ENCODE measurements at places on chromosomes 1 and 21.
A peak's percentile ranks its signal among the peaks of the same experiment; 100 is the strongest.

- DNase-seq = no peak
Measured at GRCh38 chr1:9643351-9644256, 7.9 kb upstream of the PIK3CD start.

GRCh38 chr1:7410156-7410555, 360.9 kb upstream of the VAMP3 start:
- no peak for DNase-seq

- DNase-seq = peak; percentile 80
Measured at GRCh38 chr1:2414297-2414958, 2.1 kb upstream of the PEX10 start.

DNA sequence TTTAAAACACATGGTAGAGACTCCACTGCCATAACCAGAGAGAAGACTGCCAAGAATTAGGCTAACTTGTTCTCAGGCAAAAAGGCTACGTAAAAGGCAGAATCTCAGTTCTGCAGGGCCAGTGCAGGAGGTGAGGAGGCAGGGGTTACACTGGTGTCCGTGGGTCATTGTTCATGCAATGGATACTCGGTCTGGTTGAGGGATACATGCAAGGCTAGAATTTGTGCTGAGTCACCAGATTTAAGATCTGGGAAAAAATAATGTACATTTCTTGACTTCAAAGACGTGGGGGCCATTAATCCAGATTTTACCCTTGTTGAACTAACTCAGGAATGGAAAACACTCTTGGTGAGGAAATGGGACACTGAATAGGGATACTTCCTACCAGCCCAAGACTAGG, 52.3 kb upstream of the DPH5 start:
- no peak for DNase-seq

DNA sequence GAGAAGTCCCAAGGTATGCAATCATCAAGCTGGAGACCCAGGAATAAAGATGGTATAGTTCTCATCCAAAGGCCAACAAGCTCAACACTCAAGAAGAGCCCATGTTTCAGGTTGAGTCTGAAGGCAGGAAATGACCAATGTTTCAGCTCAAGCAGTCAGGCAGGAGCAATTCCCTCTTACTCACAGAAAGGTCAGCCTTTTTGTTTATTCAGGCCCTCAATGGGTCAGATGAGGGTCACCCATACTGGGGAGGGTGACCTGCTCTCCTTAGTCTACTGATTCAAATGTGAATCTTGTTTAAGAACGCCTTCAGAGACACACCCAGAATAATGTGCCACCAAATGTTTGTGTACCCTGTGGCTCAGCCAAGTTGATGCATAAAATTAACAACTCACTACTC, 262.4 kb downstream of the USP25 start:
- no peak for DNase-seq

GRCh38 chr1:167507719-167508118, 10.6 kb downstream of the CD247 start:
- no peak for DNase-seq

DNA sequence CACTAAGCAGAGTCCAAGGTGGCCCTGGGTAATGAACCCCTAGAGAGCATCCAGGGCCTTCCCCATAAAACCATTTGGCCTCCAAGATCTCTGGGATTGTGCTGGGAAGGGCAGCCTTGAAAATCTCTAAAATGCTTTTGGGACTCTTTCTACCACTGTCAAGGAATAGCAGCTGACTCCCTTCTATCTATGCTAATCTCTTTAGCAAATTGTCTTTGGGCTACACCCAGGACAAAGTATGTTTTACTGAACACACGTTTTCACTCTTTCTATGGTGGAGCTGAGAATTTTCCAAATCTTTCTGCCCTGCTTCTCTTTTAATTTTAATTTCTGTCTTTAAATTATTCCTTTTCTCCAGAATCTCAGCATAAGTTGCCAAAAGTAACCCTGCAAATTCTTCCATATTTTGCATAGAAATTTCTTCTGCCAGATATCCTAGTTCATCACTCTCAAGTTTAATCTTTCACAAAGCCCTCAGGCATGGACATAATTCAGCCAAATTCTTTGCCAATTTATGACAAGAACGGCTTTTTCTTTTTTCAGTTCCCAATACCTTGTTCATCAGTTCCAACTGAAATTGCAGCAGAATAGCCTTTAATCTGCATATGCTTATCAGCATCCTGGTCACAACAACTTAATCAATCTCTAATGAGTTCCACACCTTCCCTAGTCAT, 687.0 kb upstream of the ADGRL4 start:
- DNase-seq = no peak

- no peak for DNase-seq
Measured at GRCh38 chr1:62312698-62313097, 6.5 kb downstream of the KANK4 start.

DNA sequence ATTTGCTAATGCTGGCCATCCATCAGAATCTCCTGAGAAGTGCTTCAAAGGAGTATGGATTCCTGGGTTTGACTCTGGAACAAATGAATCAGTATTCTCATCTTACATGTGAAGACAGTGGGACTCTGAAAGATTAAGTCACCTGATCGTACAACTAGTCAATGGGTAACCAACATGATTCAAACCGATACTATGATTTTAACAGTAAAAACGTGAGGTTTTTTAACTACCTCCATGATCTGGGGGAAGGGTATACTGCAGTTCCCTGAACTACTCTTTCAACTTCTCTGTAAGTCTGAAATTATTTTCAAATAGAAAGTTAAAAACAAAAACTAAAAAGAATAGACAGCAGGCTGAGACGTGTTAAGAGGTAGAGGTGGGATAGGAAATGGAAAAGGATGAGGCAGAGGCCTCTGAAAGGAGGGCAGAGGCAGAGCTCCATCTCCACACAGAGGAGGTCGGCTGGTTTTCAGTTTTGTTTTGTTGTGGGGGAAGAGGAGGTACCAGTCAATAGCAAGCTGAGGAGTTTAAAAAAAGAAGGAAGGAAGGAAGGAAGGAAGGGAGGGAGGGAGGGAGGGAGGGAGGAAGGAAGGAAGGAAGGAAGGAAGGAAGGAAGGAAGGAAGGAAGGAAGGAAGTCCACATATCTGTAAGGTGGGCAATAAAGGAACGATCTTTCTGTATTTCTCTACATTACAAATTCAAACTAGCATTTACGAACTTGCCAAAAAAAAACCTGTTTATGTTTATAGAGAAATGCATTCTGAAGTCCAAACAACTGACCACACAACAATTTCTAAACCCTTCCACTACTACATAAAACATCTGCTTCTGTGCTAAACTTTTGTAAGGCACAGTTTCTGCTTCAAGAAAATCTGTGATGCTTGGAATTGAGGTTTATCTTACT, 213.1 kb downstream of the RERE start:
- DNase-seq = peak; percentile 46

DNA sequence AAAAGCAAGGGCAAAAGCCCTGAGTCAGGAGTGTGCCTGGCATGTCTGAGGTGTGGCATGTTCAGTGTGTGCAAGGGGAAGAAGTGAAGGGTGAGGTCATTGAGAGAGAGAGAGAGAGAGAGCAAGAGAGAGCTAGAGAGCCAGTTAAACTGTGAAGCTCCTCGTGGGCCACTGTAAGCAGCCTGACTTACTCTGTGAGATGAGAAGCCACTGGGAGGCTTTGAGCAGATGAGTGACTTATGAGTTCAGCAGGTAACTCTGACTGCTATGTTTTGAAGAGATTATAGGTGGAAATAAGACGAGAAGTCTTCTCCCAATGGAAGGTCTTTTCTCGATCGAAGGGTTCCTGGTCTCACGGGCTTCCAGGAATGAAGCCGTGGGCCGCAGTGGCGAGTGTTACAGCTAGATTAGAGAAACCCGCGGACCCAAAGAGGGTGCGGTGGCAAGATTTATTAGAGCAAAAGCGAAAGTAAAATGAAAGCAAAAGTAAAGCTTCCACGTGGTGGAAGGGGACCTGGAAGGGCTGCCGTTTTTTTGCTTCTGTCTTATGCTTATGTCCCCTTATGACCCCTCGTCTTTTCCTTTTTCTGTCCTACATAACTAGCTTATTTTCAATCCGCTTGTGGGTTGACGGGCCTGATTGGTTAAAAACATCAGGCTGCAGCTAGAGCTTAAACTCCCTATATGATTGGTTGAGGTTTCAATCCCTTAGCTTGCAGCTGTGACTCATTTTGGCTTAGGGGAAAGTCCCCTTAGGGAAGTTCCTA, 323.1 kb upstream of the FAM78B start:
- peak; percentile 56 for DNase-seq

- DNase-seq = no peak
Measured at GRCh38 chr1:187816646-187817045, 987.9 kb downstream of the PLA2G4A start.

DNA sequence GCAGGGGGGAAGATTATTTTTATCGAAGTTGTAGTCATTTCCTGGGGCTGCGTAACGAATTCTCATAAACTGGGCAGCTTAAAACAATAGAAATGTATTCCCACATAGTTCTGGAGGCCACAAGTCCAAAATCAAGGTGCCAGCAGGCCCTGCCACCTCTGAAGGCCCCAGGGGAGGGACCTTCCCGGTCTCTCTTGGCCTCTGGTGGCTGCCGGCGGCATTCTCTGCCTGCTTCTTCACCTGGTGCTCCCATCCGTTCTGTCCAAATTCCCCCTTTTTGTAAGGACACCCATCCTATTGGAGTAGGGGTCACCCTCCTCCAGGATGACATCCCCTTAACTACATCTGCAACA, 92.8 kb downstream of the PDE9A start:
- no peak for DNase-seq

DNA sequence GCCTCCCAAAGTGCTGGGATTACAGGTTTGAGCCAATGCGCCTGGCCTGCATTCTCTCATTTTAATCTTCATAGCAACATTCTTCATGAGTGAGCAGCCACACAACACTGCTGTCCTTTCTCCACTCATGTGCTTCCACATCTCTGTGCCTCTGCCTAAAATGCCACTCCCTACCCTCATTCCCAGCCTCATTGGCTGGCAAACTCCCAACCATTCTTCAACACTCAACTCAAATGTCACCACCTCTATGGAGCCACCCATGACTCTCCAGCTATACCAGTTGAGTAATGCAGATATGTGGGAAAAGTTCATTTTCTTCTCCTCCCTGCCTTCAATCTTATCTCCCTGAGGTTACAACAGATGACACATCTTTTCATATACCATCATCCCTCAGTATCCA, 53.9 kb upstream of the ZC3H12A start:
- no peak for DNase-seq

GRCh38 chr1:181113059-181113641, 24.6 kb downstream of the IER5 start:
- no peak for DNase-seq

- no peak for DNase-seq
Measured at GRCh38 chr1:184283999-184284398, 102.8 kb upstream of the C1orf21 start.

All from stimulated activated CD4-positive, alpha-beta T cell treated with anti-CD3 and anti-CD28 coated beads, Interleukin-1b, Interleukin-23, amount 100 ng/mL, for 48 hours (primary cell).